ENCODE measurements at places on chromosomes 4 and X. TPM values are rescaled to one million over a fixed set of nuclear protein-coding genes. Genes with fewer than 3 reads are reported as not detected.

DNA sequence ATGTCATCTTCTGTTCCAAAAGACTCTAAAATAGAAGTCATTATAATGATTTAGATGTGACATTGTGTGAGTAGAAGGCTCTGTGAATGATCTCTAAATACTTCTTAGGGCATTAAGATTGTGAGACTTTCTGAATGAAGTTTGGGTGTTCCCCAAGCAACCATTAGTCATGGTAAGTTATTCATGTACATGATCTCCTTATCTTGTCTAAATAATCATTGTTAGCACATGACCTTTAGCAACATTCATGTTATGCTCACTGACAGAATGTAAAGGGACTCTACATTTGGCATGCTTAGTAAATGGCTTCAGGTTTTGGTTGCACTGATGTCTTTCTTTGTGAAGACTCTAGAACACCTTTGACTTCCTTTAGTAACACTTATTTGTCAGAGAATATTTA lies 140.8 kb upstream of the AGA start:
- no peak for DNase-seq

DNA sequence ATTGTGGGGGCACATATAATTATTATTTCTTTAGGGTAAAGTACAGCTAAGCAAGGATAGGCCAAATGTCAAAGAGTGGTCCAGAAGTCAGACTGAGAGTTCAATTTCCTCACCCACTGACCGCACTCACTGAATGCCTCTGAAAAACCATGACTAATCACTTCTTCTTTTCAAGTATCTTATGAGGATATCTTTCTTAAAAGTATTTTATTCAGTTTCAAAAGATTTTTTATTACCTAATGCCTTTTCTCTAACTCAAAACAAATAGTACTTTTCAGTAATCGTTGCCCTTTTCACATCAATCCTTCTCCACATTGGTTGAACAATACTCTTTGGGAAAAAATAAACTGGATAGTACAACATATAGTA lies 61.7 kb upstream of the CAMK2D start:
- DNase-seq, result no peak

GRCh38 chr4:172134521-172134920 lies 321.3 kb downstream of the GALNTL6 start:
- DNase-seq, result no peak

GRCh38 chr4:26065833-26066232 lies 151.8 kb downstream of the SMIM20 start:
- DNase-seq, result no peak

GRCh38 chr4:88409789-88410188 lies 31.1 kb downstream of the HERC6 start:
- DNase-seq, result no peak

DNA sequence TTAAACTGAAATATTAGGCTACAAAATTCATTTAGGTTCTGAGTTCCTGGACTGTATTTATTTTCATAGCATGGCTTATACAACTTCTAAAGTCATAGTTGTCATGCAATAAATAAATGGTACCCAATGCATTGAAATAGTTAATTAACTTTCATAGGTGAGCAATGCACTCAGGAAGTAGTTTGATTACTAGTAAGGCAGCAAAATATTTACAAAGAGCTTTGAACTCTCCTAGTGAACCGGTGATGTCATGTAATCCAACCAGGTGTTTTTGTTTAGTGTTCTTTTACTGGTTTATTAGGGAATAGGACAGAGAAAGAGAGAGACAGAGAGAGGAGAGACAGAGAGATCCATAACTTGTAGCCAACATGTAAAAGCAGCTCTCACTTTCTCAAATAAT lies 228.6 kb upstream of the CTSO start:
- DNase-seq, result no peak

- DNase-seq, result peak; percentile 79
Observed at GRCh38 chrX:48631376-48632090, 34.2 kb downstream of the WDR13 start.

DNA sequence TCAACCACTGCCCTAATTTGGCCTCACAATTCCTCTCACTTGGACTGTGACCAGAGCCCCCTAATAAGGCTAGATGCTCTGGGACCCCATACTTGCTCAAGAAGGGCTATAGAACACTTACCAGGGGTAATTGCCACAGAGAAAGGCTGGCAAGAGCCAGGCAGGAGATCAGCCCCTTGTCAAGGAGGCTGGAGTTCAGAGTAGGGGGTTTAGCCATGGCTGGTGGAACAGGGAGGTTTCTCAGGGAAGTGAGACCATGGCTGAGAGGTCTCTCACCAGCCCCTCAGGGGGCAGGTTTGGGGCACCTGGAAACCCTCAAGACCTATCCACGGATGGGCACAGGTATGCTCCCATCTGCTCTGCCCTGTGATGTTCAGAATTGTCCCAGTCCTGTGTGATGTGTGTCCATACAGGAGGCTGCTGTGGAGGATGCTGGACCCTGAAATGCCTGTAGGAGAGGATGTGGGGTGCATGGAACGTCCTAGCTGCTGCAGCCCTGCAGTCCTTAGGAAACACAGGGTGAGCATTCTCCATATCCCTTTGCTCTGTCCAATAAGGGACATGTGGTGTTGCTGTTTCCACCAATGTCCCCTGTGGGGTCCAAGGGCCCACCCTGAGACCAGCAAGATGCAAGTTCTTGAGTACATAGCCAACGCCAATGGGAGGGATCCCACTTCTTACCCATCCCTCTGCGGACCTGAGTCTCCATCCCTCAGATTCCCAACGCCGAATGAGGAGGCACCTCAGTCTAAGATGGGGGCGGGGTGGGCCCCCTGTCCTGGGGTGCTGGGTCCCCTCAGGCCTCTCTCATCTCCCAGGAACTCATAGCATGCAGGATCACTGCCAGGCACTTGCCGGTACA lies 16.4 kb upstream of the HSFX1 start:
- DNase-seq, result peak; percentile 9

Gene MAGEC2
- not detected for total RNA-seq
